ENCODE measurements at places on chromosomes 3 and 15.

DNA sequence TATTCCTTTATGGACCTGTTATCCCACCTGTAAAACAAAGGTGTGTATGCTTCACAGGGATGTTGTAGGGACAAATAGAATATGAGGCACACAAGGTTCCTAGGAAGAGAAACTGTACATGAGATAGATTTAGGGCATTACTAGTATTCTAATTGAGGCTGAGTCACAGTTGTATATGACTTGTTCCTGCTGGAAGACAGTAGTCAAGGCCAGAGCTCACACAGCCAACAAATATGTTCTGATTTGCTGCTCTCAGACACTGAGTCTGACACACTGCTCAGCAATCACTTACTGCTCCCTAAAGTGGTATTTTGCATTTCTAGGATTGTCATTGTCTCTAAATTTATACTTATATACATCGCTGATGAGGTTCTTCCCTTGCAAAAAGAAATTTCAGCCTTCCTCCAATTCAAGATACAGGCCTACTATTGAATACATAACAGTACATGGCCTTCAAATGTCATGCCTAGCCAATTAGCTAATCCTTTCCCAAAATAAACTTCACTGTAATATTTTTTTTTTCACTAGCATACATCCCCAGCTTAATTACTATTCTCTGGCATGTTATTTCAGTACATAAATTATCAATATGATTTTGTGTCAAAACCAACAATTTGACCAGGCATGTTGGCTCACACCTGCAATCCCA lies 69.8 kb downstream of the TIGIT start:
- no peak for DNase-seq

- DNase-seq = no peak
These were observed 44.5 kb downstream of the OXSM start for GRCh38 chr3:25834346-25834745.

DNA sequence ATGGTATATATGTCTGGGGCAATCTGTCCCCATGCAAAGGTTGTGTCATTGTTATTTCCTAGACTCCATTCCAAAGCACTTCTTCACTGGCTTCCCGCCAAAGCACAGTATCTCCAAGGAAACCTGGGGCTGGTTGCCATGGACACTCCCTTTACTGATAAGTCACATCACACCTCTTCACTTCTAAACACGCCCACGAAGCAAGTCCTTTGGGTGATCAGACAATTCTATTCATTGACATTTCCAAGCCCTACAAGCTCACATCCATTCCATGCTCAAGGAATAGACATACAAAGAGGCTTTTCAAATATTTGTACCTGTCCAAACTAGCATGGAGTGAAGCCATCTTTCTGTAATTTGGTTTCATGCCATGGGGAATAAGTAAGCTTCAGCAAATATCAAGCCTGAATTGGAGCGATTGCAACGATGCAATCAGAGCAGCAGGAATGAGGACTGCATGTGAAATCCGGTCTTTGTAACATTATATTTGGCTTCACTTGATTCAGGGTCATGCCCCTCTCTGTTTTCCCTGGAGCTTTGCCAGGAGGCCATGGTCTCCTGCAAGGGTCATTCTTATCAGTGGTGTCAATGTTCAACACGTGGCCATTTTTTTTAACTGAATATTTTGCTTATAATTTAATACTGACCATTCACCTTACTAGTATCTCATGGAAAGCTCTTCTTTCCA lies 201.6 kb upstream of the TMC3 start:
- DNase-seq = peak; percentile 51

GRCh38 chr15:45199136-45199810 lies 11.5 kb upstream of the SHF start:
- DNase-seq = no peak

Data from RWPE1 (cell line).